ENCODE measurements at places on chromosomes 16 and 17.

DNA sequence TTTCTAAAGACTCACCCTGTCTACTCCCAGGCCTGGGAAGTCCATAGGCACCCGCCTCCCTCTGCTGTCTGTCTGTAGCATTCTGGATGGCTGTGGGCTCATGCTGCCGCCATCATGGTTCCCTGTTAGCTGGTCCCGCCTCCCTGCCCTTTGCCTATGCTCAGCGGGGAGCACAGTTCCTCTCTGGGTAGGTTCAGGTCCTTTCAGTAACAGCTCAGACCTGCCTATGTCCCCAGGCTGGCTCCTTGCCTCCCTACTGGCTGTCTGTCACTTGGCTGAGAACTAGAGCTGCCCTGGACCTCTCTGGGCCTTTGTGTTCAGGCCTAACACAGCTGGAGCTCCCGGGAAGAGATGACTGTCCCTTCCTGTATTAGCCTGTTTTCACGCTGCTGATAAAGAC lies 317.9 kb downstream of the SNX29 start:
- no peak for DNase-seq

DNA sequence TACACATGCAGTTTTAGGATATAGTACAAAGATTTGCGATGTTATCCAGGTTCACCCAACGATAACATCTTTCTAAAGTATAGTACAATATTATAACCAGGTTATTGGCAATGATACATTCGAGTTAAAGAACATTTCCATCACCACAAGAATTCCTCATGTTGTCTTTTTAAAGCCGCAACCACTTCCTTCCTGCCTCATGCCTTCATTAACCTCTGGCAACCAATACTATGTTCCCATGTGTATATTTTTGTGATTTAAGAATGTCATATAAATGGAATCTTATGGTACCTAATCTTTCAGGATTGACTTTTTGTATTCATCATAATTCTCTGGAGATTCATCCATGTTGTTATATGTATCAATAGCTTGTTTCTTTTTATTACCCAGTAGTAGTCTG lies 1183.2 kb downstream of the CDH11 start:
- no peak for DNase-seq

DNA sequence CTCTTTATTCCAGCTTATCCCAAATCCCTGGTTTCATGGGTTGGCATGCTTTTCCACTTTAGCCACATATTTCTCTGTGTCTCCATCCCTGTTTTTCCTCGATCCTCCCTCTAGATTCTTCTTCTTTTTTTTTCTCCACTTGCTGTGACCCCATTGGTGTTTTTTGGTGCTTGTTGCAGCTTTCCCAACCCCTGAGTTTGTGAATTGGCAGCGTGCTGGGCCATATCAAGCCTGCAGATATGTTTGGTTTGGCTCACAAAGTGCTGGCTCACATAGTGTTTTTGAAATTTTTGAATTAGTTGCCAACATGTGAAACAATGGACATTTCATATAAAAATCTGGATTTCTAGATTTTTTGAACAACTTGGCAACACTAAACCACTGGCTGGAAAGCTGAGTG lies 8.8 kb downstream of the GPR139 start:
- no peak for DNase-seq

DNA sequence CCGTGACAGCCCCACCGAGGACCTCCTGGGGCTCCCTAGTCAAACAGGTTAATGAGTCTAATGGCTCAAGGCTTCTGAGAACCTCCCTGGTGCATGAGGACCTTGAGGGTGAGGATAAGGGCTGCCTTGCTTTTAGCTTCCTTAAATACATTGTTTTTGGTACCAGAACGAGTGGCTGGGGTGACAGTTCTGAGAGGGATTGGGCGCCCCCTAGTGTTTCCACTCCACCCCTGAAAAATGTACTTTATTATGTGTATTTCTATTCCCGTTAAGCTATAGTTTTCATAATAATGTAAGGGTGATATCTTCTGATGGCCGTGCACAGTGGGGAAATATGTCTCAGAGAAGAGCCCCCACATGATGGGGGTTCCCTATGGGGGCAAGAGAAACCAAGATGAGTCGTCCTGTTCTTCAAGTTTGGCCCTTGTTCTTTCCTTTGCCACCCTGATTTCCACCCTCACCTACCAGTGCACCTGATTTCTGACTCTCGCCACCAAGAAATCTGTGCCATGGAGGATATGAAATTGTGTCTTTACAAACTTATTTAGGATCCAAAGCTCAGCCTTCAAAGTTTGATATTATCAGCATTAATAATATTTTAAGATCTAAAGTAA lies 14.5 kb upstream of the VWA3A start:
- DNase-seq = peak; percentile 1

DNA sequence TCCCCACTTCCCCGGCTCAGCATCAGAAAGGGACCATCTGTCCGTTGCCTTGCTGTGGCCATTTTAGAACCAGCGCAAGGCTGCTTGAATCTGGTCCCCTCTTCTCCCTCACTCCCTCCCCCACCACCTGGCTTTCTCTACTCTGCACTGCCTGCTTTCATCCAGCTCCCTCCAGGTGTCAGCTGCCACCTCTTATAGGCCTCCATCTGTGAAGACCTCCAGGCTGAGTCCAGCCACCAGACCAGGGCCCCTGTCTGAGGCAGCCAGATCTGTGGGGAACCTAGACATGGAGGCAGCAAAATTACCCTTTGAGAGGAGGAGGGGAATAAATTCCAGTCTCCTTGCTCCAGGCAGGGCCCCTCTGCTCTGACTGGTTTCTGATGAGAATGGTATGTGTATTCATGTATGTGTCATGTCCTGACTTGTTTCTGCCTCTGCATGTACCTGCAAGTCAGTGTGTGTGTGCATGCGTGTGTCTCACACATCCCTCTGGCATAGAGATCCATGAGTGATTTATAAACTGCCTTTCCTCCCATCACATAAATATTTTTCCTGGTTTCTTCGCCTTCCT lies 21.1 kb downstream of the MINK1 start:
- DNase-seq = no peak

- DNase-seq = no peak
These were observed 5.0 kb downstream of the GRB2 start for GRCh38 chr17:75400326-75400939.

DNA sequence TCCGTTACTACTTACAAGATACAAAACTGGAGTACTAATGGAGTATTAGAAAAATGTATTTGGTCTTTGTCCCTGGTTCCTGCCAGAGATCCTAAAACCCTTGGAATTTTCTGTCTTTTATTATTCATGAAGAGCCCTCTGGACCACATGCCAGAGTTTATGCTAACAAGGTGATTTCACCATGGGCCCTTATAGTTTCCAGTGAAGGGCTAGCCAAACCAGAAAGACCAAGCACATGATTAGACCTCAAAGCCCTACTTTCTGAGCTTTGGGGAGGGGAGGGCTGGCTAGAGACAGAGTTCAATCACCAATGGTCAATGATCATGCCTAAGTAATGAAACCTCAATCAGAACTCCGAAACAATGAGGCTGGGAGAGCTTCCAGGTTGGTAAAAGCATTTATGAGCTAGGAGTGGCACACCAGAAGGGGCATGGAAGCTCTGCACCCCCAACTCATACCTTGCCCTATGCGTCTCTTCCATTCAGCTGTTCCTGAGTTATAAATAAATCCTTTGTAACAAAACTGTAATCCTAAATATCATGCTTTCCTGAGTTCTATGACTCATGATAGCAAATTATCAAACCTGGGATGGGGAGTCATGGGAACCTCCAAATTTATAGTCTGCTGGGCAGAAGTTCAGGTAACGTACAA lies 10.4 kb downstream of the DCUN1D3 start:
- DNase-seq = no peak

DNA sequence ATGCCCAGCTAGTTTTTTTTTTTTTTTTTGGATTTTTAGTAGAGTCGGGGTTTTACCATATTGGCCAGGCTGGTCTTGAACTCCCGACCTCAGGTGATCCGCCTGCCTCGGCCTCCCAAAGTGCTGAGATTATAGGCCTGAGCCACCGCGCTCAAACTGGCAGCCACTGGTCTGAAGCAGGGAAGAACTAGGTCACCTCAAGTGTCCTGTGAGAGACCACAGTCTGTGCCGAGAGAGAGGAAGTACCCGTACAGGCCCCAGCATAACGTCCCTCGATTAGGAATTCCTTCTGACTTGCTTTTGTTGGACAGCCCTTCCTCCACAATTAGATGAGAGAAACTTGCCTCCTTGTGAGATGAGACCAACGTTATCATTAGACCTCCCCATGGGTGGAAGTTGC lies 13.7 kb upstream of the CD300E start:
- DNase-seq = no peak

DNA sequence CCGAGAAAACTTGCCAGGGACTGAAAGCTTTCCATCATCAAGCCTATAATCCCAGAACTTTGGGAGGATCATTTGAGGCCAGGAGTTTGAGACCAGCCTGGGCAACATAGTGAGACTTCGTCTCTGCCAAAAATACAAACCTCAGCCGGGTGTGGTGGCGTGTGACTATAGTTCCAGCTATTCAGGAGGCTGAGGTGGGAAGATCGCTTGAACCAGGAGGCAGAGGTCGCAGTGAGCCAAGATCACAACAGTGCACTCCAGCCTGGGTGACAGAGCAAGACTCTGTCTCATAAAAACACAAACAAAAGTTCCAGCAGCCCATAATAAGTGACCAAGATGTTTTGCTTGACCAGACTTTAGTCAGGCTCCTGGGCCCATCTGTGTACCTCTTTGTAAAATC lies 1.9 kb downstream of the MEAK7 start:
- DNase-seq = no peak

- DNase-seq = no peak
These were observed 4.8 kb upstream of the PHF12 start for GRCh38 chr17:28956112-28956511.

DNA sequence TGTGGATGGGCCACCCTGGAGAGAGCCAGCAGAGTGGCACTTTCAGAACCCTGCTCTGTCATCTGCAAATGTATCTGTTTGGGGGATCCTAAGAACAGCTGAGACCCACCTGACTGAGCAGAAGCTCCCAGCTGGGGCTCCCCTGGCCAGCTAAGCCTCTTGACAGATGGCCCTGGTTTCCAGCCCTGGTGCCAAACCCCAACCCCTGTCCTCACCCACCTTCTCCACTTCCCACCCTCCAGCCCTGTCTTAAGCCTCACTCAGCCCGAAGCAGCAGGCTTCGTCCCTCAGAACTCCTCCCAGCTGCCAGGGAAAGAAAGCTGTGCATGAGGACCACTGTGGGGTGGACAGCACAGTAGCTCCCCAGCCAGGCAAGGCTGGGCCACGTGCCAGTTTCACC lies 3.5 kb upstream of the KRT9 start:
- no peak for DNase-seq

DNA sequence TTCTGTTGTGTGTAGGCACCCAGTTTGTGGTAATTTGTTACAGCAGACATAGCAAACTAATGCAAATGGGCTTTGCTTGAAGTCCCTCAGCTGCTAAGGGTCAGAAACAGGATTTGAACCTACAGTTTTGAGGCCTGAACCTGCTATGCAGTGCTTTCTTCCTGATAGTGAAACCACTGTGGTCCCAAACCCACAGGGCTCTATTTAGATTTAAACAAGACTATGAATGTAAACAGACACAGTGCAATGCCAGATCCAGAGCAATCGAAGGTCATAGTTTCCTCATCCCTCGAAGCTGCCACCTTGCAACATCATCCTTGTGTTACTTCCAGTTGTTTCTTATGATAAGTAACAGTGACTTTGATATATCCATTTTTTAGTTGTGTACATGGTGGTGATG lies 630.2 kb downstream of the WWOX start:
- DNase-seq = no peak

GRCh38 chr17:79243603-79243990 lies 169.0 kb downstream of the ENGASE start:
- no peak for DNase-seq

DNA sequence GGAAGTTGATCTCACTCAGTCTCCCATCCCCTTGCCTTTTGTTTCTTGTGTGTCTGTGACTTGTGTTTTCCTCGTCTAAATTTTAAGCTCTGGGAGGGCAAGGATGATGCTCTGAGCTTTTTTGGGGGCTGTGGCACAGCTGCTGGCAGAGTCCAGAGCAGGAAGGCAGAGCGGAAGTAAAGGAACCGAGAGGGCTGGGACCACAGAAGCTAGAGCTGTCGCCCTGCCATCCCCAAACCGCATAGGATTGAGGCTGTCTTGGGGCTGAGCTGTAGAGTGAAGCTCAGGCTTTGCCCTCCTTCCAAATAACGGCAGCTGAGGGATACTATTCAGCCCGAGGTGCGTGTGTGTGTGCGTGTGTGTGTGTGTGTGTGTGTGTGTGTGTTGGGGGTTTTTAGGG lies 3.8 kb upstream of the DNAH2 start:
- no peak for DNase-seq

- no peak for DNase-seq
These were observed 780.5 kb upstream of the GOT2 start for GRCh38 chr16:59514651-59515050.

DNA sequence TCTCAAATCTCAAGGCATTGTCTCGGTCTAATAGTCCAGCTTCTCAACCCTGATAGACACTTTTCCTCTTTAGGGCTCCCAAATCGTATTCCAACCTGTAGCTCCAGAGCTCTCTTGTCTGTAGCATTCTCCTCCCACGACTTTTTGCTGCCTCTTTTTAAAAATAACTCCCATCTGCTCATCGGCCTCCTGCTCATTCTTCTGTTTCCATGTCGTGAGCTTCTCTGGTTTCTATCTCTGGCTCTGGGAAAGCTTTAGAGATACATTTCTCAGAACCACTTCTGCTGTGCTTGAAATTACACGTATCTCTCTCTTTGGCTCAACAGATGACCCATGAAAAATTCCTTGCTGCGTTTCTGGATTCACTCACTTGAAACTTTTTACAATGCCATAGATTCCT lies 609.6 kb upstream of the C16orf82 start:
- no peak for DNase-seq

DNA sequence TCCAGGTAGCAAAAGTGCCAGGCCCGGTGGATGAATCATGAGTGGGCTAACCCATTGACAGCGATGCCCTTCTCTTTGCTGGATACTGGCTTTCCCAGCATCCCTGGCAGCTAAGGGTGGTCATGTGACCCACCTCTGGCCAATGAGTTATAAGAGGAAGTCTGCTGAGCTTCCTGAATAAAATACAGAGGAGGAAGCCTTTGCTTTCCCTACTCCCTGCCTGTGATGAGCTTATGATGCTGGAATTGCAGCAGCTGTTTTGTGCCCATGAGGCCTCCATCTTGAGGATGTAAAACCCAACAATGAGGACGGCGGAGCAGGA lies 15.0 kb upstream of the ATP2A3 start:
- DNase-seq = no peak

GRCh38 chr17:75307957-75308731 lies 18.9 kb upstream of the SLC25A19 start:
- DNase-seq = no peak

- no peak for DNase-seq
These were observed 84.4 kb downstream of the DNAH9 start for GRCh38 chr17:11682646-11683045.

DNA sequence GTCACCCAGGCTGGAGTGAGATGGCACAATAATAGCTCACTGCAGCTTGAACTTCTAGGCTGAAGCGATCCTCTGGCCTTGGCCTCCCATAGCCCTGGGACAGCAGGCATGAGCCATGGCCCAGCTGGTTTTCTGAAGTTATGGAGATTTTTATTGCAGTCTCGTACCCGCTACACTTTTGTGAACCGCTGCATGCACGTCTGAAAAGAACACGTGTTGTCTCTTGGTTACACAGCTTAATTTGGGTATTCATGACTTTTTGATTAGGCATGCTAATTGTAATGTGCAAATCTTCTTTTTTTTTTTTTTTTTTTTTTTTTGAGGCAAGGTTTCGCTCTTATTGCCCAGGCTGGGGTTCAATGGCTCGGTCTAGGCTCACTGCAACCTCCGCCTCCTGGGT lies 13.4 kb downstream of the SLC25A10 start:
- DNase-seq = no peak

Measured in amygdala (tissue), 56 donors.